ENCODE measurements at places on chromosomes 12 and 14.

DNA sequence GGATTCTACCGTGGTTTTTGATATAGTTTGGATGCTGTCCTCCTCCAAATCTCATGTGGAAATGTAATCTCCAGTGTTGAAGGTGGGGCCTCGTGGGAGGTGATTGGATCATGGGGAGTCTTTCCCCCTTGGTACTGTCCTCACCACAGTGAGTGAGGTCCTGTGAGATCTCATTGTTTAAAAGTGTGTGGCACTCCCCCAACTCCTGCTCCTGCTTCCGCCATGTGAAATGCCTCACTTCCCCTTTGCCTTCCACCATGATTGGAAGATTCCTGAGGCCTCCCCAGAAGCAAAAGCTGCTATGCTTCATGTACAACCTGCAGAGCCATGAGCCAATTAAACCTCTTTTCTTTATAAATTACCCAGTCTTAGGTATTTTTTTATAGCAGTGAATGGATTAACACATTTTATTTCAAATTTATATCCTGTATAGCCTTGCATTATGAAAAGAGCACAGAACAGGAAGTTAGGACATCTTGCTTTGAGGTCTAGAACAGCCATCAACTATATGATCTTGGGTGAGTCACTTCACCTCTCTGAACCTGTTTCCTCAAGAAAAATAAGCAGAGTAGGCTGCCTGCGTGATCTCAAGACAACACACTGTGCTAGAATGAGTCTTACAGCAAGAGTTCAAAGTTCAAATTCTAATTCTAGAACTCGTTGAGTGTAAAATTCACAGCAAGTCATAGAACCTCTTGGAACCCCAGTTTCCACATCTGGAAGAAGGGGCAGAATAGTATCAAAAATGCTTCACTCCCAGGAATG is 160.9 kb upstream of the EEA1 start:
- DNase-seq, result no peak

- no peak for DNase-seq
Measured at GRCh38 chr14:100199240-100199860, 39.6 kb upstream of the YY1 start.

DNA sequence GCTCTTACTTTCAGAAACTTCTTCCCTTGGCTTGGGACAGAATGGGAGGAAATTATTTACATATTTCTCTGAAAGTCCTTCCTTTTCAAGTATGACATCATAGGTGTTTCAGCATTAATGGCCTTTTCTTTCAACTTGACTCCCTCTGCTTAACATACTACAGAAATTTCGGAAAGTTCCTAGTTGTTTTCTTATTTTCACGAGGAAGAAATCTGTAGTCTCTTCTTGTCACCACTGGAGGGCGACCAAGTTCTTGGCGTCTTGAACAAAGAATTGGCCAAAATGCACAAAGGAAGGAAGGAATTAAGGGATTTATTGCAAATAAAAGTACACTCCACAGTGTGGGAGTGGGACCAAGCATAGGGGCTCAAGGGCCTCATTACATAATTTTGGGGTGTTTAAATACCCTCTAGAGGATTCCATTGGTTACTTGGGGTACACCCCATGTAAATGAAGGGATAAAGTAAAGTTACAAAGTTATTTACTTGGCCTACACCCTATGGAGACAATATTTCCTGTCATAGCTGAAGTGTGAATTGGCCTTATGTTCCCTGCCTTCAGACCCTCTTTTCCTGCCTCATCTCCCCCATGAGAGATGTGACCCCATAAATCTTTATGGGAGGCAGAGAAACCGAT is 70.4 kb downstream of the RPL10L start:
- no peak for DNase-seq

DNA sequence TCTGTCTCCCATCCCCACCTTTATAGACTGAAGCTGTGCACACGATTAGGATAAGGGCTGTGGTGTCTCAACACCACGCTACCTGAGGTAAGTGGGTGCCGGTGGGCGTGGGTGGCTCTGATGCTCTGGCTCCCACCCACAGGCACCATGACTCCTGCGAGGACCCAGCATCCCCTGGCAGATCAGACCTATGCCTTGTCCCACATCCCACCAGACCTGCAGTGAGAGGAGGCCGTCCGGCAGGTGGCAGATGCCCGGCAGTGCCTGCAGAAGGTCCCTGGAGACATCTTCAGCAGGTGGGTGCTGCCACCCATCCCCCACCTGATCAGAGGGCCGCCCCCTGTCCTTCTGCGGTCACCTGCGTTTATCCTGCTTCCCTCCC is 104.4 kb upstream of the PRB2 start:
- no peak for DNase-seq

DNA sequence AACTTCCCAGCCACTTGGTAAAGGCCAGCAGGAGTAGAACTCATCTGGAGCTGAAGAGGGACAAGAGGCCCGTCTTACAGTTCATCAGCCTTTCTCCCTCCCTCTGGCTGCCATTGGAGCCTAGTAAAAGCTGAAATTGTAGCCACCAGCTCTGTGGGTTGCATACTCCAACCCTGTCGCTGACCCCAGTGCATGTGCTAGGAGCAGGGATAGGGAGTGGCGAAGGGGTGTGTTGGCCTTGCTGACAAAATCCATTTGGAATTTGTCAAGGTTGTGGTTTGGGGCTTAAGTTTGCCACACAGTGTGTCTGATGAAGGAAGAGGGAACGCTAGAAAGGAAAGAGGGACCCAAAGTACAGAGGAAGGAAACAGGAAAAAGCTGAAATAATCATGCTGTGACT is 4.0 kb upstream of the ARF3 start:
- no peak for DNase-seq

- DNase-seq, result no peak
Measured at GRCh38 chr14:60648934-60649874, at the start of gene SIX1. Gene SIX1, minus strand, starts transcription at chr14:60649477. Its CDS starts 288 bp downstream, at chr14:60649189.

- no peak for DNase-seq
Measured at GRCh38 chr12:92294676-92295440, 149.2 kb upstream of the BTG1 start.

All from cardiac septum (tissue), 1 donor.